Activated CD4-positive, alpha-beta T cell treated with anti-CD3 and anti-CD28 coated beads, Interleukin-2, amount 50 U/mL, for 16 hours (primary cell): ENCODE measurements at places on chromosomes 6 and 20.
A peak's percentile ranks its signal among the peaks of the same experiment; 100 is the strongest.

DNA sequence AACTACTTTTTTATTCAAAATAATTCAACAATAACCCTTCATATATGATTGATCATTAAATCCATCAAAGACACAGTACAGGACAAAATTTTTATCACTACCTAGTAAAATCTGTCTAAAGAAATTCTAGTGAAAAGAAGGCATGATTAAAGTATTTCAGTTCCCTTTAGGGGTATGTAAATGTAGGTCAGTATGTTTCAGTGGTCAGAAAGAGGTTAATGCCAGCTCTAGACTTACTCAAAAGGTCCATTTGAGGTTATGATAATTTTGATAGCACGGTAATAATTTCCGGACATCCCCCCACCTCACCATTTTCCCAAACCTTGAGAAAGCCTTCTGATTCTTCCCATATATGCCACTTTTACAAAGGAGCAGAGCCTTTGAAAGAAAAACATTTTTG, 193.5 kb upstream of the ID4 start:
- DNase-seq, result no peak

DNA sequence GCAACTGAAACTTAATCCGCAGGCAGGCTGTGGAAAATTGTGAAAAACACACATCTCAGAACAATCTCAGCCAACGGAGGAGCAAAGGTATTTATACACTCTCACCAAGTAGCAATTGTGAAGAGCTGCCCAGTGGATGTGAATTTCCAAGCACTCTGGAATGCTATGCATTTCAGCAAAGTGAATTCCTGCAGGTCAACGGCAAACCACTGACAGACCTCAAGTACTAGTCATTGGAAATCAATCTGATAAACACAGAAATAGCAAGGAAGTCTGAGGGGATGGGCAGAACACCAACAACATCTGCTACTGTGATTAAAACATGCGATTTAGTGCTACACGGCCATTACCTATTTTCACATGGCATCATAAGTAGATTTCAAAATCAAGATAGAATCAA, 429.1 kb downstream of the HTR1B start:
- DNase-seq, result no peak

DNA sequence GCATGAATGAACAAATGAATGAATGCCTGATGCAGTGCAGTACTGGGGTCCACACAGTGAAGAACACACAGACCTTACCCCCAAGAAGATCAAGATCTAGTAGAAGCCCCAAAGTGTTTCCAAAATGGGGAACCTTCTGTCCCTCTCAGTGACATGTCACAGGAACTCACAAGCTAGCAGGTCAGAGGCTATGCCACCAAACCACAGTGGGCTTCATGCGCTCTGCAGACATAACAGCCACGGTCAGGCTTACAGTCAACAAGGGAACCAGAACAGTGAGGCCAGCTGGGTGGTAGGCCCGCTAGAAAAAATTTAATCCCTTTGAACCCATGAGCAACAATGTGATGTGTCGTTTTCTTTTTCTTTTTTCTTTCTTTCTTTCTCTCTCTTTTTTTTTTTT, 20.2 kb upstream of the ARFGEF2 start:
- DNase-seq, result no peak

- DNase-seq, result no peak
Measured at GRCh38 chr20:62254021-62254724, 15.9 kb downstream of the OSBPL2 start.

GRCh38 chr6:43845646-43846045, 75.6 kb downstream of the VEGFA start:
- DNase-seq, result no peak

GRCh38 chr6:46059608-46060007, 43.9 kb upstream of the CLIC5 start:
- no peak for DNase-seq

DNA sequence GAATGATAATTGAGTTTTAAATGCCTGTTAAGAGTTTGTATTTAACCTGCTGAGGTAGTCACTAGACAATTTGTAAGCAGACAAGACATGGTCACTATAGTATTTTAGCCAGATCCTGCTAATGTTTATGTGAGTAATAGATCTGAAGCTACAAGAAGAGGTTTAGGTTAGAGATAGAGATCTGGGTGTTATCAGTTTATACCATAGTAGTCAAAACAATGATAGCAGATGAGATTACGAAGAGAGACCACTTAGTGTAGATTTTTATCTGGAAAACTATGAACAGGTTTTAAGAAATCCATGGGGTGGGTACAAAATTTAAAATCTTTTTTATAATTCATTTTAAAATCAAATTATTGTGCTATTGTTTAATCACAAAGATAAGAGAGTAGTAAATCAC, 47.5 kb downstream of the PHIP start:
- DNase-seq, result no peak

DNA sequence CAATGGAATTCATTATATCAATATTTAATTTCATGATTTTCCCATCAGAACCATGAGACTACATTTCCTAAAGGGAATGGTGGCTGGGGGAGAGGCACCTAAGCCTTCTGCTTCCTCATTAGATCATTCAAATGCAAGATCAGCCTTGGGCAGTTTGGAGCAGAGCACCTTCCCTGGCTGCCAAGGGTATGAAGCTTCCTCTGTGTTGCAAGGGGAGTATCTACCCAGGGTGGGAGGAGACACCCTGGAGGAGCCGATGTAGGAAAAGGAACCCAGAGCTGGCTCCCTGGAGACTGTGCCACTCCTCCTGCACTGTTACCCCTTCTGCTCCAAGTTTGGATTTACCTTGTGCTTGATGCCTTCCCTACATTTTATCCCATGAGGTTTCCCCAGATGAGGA, 299.7 kb upstream of the PRDM1 start:
- DNase-seq, result no peak

- peak; percentile 36 for DNase-seq
Measured at GRCh38 chr20:2005831-2006426, 12.1 kb upstream of the PDYN start.

DNA sequence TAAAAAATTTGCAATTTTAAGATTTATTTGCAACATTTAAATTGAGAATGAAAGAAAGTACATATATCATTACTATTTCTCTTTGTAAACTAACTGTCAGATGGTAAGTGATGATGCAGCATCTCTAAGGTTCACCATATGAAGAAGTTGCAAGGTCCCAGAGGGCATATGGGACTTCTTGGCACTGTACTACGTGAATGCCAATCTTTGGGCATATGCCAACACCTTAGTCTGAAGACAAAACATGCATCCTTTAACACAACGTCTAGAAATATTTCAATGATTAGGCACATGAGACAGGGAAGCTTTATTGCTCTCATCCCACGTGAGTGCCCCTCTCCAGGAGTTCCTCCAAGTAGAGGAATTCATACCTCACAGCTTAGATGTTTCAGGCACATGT, 66.8 kb downstream of the CDK19 start:
- no peak for DNase-seq

- peak; percentile 25 for DNase-seq
Measured at GRCh38 chr6:79946272-79947190, 822 bp downstream of the ELOVL4 start.

GRCh38 chr6:143236151-143236798, 175.6 kb downstream of the AIG1 start:
- DNase-seq, result no peak

DNA sequence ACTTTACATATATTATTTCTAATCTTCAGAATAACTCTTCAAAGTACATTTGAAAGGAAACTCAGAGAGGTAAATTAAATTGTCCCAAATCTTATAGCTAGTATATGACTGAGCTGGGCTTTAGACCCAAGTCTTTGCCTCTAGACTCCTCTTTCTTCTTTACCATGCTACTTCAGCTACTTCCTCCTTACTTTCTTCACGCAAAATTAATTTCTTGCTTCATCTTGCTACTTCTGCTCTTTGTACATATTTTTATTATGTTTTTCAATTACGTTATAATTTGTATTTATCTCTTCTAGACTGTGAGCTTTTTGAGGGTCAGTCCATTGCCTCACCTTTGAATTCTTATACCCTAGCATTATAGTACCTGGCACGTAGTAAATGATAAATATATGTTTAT, 5.3 kb downstream of the TMEM170B start:
- no peak for DNase-seq

- DNase-seq, result no peak
Measured at GRCh38 chr20:31869942-31870725, at the start of the genes DUSP15 and TTLL9. DUSP15 (minus strand) TSS chr20:31870527; CDS start chr20:31870337, 190 bp downstream. TTLL9 (plus strand) TSS chr20:31870634; CDS start chr20:31871127, 493 bp downstream.

GRCh38 chr6:108419934-108420609, 125.2 kb downstream of the AFG1L start:
- DNase-seq, result no peak

DNA sequence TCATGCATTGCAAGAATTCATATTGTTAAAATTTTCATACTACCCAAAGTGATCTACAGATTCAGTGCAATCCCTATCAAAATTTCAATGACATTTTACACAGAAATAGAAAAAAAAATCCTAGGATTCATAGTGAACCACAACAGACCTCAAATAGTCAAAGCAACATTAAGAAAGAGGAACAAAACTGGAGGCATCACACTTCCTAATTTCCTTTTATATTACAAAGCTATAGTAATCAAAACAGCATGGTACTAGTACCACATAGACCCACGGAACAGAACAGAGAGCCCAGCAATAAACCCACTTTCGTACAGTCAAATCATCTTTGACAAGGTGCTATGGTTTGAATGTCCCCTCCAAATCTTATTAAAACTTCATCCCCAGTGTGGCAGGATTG, 39.7 kb downstream of the NTSR1 start:
- DNase-seq, result no peak

- DNase-seq, result no peak
Measured at GRCh38 chr6:169158691-169159090, 95.0 kb downstream of the THBS2 start.

DNA sequence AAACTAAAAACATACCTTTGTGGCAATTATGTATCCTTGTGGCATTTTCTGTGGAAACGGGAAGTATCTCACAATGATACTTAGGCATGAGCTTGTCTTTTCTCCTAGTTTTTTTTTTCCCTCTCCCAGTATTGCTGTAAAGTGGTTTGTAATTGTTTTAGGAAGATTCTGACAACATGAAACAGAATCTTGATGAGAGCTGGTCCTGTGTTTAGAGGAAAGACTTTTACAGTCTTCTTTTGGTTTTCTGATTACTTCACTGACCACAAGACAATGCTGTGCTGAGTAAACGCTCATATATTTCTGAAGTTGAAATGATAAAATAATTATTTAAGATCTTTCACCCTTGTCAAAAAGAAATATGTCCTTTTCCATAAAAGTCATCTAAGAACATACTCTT, 201.2 kb downstream of the FOXC1 start:
- no peak for DNase-seq

- no peak for DNase-seq
Measured at GRCh38 chr6:1235825-1236224, 76.1 kb upstream of the FOXQ1 start.

- peak; percentile 24 for DNase-seq
Measured at GRCh38 chr20:56974499-56975250, 291.8 kb downstream of the BMP7 start.

DNA sequence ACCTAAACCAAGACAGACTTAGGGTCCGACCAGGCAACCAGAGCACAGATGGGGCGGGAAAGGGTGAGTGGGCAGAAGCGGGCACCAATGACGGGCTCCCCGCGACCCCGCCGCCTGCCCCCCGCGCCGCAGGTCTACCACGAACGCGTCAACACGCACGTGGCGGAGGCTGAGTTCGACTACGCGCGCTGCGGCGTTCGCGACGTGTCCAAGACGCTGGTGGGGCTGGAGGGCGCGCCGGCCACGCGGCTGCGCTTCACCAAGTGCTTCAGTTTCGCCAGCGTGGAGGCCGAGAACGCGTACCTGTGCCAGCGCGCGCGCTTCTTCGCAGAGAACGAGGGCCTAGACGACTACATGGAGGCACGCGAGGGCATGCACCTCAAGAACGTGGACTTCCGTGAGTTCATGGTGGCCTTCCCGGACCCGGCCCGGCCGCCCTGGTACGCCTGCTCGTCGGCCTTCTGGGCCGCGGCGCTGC, 5.1 kb downstream of the TMEM151B start:
- DNase-seq, result no peak

DNA sequence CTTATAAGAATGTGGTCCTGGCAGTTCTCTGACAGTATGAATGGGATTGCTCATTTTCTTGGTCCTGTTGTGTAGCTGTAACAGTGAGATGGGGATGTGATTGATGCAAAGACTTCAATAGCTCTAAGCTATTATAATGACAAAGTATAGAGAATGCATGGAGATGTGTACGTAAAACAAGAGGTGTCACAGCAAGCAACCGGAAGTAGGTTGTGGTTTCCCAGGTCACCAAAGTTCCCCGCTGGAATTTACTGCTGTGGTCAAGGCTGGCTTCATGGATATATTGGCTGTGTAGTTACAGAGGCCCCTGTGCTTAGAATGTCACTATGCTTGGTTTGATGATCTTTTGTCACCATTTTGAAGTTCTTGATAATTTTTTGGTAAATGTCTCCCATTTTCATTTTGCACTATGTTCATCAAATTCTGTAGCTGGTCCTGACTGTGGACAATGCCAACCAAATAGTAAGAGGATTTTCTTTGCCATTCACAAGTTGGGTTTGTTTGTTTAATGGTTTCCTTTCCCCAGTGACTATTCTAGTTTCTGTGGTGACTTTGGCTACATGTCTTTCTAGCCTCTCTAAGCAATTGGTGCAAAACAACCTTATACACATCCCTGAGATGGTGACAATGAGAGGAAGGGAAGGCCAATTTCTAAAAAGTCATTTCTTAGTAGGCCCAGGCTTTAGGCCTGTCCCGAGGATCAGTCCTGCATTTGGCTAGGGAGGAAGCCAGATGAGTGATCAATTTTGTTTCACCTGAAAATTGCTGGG, 10.5 kb downstream of the DNAH8 start:
- DNase-seq, result peak; percentile 39

DNA sequence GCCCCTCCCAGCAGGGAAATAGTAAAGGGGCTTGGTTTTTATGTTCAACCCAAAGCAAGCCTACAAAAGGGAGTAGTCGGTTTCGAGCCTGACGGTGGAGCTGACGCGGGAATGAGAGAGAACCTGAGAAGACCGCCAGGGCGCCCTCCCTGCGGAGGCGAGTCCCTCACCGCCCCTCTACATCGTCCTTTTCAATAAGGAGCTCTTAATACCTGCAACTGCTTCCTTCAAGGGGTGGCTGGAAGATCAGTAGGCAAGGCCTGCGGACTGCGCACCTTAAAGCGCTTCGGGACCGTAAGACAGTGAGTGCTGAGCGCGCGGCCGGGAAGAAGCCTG, 709 bp upstream of the ZNF76 start:
- no peak for DNase-seq

DNA sequence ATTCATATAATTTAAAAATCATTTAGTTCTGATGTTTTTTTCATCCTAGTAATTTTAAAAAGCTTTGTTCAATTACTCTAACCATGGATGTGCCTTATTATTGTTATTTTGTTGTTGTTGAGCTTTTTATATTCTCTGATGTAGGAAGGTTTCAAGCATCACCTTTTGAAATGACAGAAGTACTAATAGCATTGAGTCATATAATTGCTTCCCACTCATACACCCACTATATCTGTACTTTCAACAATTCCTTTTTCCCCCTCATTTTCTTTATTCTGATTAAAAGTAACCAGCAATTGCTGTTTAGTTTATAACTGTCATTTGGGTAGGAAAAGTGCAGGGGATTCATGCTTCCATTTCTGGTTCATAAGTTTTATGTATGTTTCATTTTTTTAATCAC, 38.6 kb downstream of the DNAH8 start:
- no peak for DNase-seq
